ENCODE measurements at places on chromosomes 1 and 21.

DNA sequence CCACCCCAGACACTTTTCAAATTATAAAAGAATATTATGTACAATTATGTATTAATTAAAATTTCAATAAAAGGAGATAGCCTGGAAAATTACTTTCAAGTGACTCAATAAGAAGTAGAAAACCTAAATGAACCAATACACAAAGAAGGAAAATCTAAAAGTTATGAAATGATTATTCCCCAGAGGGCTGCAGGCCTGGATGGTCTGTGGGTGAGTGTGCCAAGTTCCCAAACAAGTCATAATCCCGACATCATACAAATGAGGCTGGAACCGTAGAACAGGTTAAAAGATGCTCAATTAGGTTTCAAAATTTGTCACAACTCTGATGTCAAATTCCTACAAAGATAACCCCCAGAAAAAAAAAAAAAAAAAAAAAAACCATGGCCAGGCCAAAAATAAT, 12.7 kb downstream of the SPATC1L start:
- no peak for DNase-seq

GRCh38 chr1:111720977-111721786, 18.0 kb downstream of the INKA2 start:
- no peak for DNase-seq

GRCh38 chr1:164912290-164912689, 353.3 kb downstream of the PBX1 start:
- DNase-seq, result peak; percentile 39

GRCh38 chr1:214427871-214428277, 123.5 kb downstream of the PTPN14 start:
- DNase-seq, result peak; percentile 60

GRCh38 chr1:202230061-202230938, 36.7 kb downstream of the LGR6 start:
- no peak for DNase-seq

DNA sequence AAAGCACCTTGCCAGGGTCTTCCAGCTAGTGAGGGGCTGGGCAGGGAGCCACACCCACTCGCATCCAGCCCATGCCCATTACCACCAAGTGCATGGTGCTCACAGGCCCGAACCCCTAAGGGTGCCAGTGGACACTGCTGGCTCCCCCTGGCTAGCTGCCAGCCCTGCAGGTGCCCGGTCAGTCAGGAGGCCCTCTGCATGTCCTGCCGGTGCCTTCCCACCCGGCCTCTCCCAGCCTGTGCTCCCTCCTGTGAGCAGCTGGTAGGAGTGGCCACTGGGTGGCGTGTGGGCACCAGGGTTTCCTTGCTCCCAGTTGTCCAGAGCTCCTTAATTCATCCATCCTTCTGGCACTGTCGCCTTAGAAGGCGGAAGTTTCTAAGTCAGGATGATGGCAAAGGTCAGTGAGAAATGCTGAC, 33.4 kb downstream of the QSOX1 start:
- DNase-seq, result peak; percentile 65

DNA sequence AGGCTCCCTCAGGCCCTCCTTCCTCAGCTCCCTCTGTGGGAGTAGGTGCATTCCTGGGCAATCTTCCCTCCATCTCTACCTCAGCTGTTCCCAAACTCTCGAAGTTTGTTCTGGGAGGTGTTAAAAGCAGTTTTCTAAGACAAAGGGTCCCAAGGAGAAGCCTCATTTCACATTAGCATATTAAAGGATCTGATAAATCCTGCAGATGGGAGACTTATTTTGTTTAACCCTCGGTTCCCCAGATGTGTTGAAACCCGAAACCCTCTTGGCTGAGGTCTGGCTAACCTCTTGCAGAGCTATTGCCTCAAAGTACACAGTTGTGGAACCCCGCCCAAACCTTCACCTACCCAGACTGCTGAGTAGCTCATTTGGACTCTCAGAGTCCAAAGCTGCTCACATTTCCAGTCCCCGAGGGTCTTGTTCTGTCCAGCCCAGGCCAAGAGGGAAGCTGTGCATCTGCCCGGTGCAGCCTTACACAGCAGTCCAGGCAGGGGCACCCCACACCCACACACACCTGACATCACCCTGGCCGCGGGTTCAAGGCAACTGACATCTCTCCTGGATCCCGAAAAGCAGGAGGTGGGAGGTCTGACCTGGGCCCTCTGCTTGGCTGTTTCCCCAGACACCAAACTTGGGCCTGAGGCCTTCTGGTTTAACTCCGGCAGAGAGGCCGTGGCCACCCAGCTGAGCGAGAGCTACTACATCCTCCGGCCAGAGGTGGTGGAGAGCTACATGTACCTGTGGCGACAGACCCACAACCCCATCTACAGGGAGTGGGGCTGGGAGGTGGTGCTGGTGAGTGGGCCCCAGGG, 19.5 kb upstream of the SELENON start:
- DNase-seq, result peak; percentile 91

DNA sequence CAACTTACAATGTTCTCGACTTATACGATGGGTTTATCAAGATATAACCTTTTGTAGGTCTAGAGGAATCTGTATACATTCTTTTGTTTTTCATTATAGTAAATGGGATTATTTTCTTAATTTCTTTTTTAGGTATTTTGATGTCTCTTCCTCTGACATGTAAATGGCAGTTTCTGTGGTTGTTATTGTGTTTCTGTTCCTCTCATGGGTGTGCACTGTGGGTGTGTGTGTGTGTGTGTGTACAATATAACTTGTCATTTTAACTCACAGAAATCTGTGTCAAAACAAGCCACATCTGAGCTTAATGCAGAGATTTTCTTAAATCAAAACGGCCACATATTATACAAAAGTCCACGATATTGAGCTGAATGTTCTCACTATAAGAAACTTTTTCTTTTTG, 1300.8 kb upstream of the B3GALT2 start:
- no peak for DNase-seq

DNA sequence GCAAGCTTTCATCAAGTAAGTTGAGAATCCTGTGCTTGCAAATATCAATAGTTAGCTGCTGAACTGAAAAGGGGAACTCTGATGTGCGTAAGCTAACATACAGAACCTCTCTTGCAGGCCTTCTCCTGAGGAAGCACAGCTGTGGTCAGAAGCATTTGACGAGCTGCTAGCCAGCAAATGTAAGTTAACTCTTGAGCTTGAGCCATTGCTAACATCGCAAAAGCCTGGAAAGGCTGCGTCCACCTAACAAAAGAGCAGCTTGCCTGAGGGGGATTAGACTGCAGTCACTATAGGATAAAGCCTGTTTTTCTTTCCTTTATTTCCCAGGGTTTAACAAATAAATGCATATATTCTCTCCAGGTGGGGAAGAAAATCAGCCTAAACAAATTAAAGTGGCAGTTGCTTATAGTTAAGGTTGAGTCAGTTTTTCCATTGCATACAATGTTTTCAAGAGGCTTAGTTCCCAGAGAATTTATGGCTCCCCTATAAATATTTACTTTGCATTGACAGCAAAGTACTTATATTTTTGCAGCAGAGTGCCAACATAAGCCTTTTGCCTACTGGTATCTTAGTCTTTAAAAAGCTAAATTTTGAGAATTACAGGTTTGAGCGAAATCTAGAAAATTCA, 1.5 kb downstream of the RGS2 start:
- DNase-seq, result peak; percentile 40

DNA sequence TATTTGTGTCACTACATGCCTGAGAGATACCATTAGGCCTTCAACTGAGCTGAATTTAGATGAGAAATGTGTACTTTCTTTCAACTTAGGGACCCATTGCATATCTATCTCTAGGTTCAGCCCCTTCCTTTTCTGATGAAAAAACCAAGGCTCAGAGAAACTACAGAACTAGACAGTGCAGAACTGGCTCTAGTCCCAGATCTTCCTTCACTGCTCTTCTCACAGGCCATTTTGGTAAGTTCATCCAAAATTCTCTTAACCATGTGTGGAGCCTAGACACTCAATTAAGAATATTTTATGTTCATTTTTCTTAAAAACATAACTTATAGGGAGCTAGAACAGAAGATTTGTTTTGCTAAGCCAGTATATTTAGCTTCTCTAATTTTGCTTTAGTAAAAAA, 128.9 kb downstream of the ASTN1 start:
- DNase-seq, result no peak

DNA sequence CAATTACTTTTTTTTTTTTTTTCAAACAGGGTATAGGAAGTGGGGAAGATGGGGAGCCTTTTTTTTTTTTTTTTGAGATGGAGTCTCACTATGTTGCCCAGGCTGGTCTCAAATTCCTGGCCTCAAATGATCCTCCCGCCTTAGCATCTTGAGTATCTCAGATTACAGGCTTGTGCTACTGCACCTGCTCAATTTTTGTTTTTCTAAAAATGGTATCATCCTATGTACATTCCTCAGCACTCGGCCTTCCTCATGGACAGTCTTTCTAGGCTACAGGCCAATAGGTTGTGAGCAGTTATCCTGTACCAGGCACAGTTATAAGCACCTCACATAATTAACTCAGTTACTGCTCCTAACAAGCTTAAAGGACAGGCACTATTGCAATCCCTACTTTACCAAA, 132.1 kb upstream of the EDN2 start:
- DNase-seq, result no peak

- DNase-seq, result no peak
These were observed 29.4 kb upstream of the TMPRSS2 start for GRCh38 chr21:41537356-41537755.

- no peak for DNase-seq
These were observed 2.2 kb downstream of the NRIP1 start for GRCh38 chr21:15062606-15062965.

GRCh38 chr1:183443011-183443410, 24.8 kb upstream of the NMNAT2 start:
- peak; percentile 45 for DNase-seq

- DNase-seq, result peak; percentile 96
These were observed 2.5 kb downstream of the LBR start for GRCh38 chr1:225425201-225425786.

DNA sequence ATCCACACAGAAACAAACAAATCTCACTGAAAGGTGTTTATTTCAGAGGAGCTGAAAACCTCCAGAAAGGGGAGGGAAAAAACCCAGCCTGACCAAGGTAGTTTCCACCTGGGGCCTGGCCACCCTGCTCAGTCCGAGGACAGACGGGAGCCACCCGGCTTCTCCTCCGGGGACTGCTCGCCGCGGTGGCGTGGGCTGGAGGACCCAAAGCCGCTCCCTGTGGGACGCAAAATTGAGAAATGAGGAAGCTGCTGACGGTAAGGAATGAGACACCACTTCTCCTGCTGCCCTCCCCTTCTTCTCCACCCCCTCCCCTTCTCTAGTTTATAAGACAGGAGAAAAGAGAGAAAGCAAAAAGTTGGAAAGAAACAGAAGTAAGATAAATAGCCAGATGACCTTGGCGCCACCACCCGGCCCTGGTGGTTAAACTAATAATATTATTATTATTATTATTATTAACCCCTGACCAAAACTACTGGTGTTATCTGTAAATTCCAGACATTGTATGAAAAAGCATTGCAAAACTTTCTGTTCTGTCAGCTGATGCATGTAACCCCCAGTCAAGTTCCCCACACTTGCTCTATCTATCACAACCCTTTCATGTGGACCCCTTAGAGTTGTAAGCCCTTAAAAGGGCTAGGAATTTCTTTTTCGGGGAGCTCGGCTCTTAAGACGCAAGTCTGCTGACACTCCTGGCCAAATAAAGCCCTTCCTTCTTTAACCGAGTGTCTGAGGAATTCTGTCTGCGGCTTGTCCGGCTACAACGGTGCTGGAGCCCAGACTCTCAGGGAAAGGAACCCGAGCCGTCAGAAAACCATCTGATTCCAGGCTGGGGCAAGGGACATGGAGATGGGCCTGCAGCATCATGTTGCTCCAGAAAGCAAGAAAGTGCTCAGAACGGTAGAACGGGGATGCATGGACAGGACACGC, 12.5 kb downstream of the ITGB2 start:
- no peak for DNase-seq

DNA sequence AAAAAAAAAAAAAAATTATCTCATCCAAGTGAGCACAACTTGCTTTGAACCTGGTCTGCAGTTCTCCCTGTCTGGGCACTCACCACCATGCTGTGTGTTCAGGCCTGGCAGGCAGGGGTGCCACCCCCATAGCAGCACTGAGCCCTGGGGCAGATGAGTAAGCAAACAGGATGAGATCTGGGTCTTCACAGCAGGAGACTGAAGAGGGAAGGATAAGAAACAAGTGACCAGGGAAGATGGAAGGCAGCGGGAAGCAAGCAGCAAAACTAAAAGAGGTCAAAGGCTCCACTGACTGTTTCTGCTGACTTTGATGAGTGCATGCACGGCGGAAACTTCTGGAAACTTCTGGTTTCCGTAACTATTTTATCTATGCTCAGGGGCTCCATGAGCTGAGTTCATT, 133.5 kb upstream of the SOD1 start:
- peak; percentile 93 for DNase-seq

GRCh38 chr1:218464871-218465270, 119.7 kb downstream of the TGFB2 start:
- no peak for DNase-seq

DNA sequence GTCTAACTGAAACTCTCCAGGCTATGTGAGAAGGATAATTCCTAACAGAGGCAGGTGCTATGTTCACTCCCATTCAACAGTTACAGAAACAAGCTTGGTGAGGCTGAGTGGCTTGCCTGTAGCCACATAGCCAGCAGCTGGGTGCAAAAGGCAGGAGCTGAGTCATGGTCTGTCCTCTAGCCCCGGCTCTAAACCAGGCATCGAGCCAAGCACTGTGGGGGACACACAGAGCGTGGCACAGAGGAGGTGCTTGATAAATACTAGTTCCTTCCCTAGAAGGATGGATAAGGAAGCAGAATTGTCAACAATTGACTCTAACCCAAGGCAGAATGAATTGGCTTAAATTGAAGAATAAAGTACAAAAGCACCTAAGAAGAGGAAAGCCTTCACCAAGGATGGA, 10.4 kb upstream of the KCNA2 start:
- peak; percentile 3 for DNase-seq

GRCh38 chr1:55170426-55170825, 44.7 kb downstream of the USP24 start:
- no peak for DNase-seq

- peak; percentile 95 for DNase-seq
These were observed 23.6 kb downstream of the ATP2B4 start for GRCh38 chr1:203649999-203650836.

DNA sequence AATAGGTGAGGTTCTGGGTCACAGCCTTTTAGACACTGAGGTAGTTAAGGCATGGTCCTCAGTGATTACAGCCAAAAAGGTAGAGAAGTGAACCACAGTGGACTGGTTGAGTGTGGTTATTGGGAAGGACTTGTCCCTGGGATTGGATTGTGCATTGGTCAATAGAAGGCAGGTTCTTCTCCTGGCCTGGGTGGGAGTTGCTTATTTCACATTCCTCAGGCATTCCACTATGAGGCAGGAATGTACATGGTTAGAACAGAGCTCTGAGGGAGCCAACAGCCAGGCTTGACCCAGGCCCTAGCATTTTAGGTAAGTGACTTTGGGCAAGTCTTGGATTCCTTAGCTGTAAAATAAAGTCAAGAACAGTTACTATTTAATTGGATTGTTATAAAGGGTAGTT, 97.9 kb upstream of the MARK1 start:
- peak; percentile 90 for DNase-seq

GRCh38 chr1:176682830-176683535, 220.0 kb downstream of the PAPPA2 start:
- DNase-seq, result no peak

- no peak for DNase-seq
These were observed 7.1 kb upstream of the PTTG1IP start for GRCh38 chr21:44880405-44881197.

Data from mesendoderm (in vitro differentiated cells).